Metanephros (tissue), 2 donors: ENCODE measurements at places on chromosomes 1 and 21. TPM values are rescaled to one million over a fixed set of nuclear protein-coding genes. Genes with fewer than 3 reads are reported as not detected.

The AMPD1 gene
- total RNA-seq, result 22.7 TPM

The NEGR1 gene
- total RNA-seq, result 4.1 TPM

The DIO1 gene
- 8.6 TPM for total RNA-seq

The LAMB3 gene
- total RNA-seq, result 2.3 TPM

The DSCAM gene
- 0.12 TPM for total RNA-seq

The S100A7A gene
- total RNA-seq, result not detected
